ENCODE measurements at places on chromosomes 12 and 14.

DNA sequence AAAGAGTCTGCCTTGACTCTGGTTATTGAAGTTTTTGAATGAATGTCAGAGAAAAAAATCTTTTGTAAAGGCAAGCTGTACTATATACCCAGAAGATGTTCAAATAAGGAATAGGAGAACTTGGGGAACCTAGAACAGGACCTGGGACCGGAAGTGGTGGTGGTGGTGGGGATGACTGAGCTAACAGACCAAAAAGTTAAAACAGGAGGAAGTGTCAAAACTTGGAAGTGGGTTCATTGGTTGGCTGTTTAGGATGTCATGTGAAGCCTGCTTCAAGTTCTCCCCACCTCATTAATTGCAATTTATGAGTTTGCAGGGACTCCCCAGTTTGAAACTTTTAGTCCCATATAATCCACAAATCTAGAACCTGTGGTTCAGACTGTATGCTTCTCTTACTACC, 26.2 kb downstream of the PLXNC1 start:
- no peak for DNase-seq

DNA sequence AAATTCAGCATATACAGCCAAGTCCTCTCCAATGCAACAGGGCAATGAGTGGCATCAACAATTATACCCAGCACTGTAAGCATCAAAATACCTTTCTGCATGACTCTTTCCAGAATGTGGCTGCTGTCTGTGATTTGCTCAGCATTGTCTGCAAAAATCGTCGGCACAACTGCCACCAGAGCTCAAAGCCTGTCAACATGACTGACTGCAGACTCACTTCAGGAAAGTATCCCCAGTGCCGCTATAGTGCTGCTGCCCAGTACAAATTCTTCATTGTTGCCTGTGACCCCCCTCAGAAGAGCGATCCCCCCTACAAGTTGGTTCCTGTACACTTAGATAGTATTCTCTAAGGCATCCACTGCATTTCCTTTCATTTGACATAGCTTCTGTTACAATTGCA, 735 bp downstream of the RNASE6 start:
- DNase-seq: peak; percentile 41

- DNase-seq: no peak
These were observed 21.2 kb upstream of the CCDC88C start for GRCh38 chr14:91438845-91439244.

DNA sequence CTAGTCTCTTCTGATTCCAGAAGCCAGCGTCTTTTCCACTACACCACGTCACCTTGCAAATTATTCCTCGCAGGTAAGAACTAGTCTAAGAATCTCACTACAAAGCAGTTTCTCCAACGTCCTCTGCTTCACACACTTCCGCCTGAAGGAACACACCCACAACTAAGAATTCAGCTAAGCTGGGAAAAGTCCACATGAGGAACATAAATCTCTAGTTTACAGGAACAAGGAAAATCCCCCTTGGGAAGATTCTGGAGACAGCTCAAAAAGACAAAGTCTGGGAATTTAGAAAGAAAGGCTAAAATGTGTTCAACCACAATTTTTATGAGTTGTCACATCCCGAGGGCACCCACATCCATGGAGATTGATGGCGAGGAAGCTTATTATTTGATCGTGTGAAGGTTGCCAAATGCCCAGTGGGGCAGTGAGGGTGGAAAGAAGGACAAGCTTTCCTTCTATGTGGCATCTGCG, 780.2 kb upstream of the TBX3 start:
- no peak for DNase-seq

GRCh38 chr12:52235001-52235764, 2.1 kb downstream of the KRT7 start:
- peak; percentile 42 for DNase-seq

DNA sequence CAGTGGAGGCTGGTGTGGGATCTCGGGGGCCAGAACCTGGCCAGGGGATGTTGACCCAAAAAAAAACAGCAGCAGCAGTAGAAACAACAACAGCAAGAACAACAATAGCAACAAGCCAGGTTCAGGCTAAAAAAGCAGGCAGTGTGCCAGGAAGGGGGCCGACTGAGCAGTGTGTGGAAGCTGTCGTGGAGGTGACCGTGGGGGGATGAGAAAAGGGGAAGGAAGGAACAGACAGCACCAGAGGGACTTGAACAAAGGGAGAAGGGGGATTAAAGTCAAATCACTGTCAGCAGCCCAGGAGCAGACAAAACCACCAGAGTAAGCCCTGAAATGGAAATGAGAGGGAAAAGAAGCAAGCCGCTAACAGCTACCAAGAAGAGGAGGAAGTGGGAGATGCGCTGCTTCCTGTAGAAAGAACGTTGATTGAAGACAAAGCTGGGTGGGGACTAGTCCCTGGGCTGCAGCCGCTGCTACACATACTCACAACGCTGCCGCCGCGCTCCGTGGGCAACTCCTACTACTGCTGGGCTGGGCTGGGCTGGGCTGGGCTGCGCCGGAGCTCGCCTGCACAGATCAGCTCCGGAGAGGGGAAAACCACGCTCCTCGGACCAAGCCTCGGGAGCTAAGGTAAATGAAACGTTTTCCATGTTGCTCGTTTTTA, at the start of gene GNG2:
Gene GNG2 (plus strand): TSS at position 449 of the 661 bp plus-strand sequence. CDS start 90,067 bp downstream, outside the sequence.
- DNase-seq: peak; percentile 89

GRCh38 chr12:105214670-105215375, 21.2 kb downstream of the APPL2 start:
- DNase-seq: no peak

DNA sequence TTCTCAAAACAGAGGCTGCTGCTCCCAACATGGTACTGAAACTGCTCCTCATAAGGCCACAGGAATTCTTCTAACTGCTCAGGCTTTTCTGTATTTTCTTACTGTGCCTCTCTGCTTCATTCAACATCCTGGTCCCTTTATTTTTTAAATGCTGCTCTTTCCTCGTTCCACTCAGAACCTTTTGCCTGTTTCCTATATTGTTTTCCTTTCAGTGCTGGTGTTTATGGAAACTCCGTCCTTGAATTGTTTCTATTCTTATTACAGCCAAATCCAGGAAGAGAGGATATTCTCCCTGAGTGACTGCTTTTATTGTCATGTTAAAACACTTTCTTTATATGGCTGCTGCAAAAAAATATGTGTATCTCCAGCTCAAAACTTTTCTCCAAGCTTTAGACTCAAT, 173.0 kb upstream of the E2F7 start:
- DNase-seq: no peak

GRCh38 chr14:77151245-77151644, 9.7 kb upstream of the ZDHHC22 start:
- peak; percentile 22 for DNase-seq

GRCh38 chr12:39064708-39065107, 159.3 kb upstream of the CPNE8 start:
- no peak for DNase-seq

DNA sequence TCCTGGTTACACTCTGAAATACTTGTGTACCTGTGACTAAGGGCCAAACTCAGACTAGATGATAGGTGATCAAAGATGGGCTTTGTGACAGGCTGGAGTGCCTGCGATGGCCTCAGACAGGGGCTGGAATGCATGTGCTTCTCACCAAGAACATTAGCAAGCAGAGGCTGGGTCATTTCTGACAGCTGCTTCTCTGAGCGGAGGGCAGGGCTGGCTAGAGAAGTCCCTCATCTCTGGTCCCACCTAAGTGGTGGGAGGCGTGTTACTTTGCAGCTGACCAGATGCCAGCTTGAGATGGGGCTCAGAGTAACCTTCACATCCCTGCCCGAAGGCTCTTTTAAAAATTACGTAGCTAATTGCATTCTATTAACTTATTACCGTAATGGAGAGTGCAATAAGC, 106.8 kb upstream of the RTL1 start:
- no peak for DNase-seq

- no peak for DNase-seq
These were observed 29.6 kb upstream of the SLC6A13 start for GRCh38 chr12:292186-292585.

All from kidney (tissue), 22 donors.